IPS-NIHi11 (cell line): ENCODE measurements at places on chromosomes 5 and 9.

- no peak for DNase-seq
Measured at GRCh38 chr5:155189981-155190380, 176.4 kb downstream of the KIF4B start.

DNA sequence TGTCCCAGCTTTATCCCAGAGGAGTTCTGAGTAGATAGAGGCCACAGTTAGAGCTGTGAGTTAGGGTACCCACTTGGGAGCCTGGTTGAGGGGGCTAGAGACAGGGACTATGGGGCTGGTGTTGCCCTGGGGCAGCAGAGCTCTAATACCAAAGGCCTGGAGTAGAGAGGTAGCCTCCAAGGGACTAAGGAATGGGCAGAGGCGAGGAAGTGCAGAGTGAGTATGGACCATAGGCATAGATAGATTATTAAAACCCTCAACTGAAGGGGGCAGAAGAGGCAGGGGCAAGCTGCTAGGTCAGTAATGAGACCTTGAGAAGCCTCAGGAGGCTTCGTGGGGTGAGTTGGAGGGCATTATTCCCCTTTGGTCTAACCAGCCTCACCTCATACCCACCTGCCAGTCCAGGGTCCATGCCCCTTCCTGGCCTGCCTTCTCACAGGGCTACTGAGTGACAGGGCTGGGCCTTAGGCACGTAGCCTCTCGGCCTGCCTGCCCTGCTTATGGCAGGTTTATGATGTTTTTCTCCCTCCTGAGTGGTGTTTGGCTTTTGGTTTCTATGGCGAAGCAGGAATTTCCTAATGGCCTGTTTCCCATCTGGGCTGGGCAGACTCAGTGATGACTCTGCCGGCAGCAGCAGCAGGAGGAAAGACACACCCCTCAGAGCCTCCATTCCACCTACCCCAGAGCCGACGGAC lies 8.0 kb downstream of the PDLIM4 start:
- DNase-seq, result no peak

- DNase-seq, result no peak
Measured at GRCh38 chr5:1808439-1808838, 7.2 kb downstream of the NDUFS6 start.

DNA sequence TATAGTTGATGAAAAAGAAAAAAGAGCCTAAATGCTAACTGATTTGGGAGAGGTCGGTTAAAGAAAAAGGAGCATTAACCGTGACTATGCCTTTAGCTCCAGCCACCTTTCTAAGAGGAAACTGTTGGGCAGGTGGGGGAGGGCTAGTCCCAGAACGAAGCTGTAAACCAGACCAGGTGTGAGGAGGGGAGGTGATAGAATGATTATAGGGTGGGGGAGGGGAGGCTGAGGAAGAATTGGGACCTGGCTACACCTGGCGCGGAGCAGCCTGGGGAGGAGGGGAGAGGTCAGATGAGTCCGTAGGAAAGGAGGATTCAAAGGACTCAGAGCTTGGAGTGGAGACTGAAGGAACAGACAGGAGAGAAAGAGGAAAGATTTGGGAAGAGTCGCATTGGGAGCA lies 73.4 kb downstream of the PHAX start:
- no peak for DNase-seq

GRCh38 chr9:21653091-21653490 lies 149.3 kb upstream of the MTAP start:
- no peak for DNase-seq

GRCh38 chr9:86909388-86909787 lies 37.9 kb downstream of the GAS1 start:
- no peak for DNase-seq

GRCh38 chr5:150627731-150628545 lies 12.5 kb upstream of the SYNPO start:
- no peak for DNase-seq

DNA sequence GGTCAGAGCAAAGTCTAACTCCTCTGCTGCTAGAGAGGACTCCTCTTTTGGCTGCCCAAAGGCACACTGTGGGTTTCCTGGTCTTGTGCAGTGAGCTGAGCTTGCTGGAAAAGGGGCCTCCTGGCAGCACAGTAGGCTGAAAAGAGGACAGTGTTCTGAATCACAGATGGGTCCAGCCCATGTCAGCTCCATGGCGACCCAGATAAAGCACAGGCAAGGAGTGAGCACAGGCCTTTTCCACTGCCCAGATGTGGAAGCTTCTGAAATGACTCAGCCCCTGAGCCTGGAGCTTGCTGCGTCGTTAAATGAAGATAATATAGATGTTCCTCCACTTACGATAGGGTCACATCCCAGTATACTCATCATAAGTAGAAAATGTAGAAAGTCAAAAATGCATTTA lies 8.1 kb downstream of the CCDC180 start:
- no peak for DNase-seq

DNA sequence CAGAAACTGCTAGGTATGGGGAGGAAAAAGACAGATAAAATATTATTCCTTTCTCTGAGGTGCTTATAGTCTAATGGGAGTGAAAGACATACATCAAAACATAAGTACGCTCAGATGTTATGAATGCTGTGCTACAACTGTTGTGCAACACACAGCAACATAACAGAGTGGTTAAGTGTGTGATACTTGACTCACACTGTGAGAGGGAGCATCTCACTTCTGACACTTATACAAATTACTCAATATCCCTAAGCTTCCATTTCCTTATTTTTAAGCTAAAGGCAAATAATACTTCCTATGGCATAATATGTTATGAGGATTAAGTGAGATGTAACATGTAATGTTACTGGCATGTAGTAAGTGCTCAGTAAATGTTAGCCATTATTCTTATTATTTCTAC lies 110.6 kb upstream of the FER start:
- no peak for DNase-seq

DNA sequence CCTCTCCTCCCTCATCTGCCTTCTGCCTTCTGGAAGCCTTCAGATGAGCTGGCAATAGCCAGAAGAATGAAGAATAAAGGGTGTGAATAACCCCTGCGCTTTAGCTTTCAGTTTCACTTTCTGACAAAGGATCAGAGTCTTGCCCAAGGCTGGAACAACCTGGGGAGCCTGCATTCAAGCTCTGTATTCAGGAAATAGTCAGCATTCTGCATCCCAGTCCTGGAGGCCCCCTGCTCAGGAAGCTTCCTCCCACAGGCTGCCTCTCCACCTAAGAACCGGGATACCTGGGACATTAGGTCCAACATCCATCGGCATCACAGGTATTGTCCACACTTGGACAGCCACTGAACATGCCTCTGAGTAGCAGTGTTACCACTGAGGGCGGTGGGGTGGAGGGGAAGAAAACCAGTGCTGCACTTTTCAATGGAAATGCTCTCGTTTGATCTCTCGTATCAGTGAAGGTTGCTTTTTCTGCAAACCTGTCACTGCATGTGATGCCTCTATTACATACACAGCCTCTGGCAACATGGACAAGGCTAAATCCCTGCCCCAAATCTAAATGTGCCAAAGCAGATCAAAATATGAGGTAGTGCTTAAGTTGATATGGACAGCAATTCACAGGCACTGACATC lies 39.8 kb upstream of the ACO1 start:
- peak; percentile 59 for DNase-seq

- DNase-seq, result no peak
Measured at GRCh38 chr5:173642191-173642816, 25.9 kb upstream of the BOD1 start.

DNA sequence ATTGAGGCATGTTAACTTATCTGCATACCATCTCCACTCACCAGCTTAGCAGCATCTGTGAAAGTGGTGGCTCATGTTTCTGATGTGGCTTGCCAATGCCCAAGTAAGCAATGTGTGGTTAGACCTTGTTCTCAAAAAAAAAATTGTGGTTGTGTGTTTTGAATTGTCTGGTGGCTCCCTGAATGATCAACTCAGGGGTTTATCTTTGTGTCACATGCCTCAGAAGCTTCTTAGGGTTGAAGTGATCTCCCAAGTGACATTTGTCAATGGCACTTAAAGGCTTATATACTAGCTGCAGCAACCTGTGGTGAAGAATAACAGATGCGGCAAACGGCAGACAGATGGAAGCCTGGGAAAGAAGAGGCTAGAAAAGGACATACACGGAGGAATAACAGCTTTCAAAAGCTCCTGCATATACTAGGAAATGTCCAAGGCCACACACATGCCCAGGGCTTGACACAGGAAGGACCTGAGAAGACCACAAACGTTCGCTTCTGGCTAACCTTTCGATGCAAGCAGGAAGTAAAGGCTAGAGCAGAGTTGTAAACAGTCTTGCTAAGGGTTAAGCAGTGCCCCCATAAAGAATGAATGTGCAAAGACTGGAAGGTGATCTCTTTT lies 42.2 kb upstream of the FSD1L start:
- no peak for DNase-seq

- DNase-seq, result no peak
Measured at GRCh38 chr9:71703172-71703872, 65.0 kb downstream of the CEMIP2 start.

DNA sequence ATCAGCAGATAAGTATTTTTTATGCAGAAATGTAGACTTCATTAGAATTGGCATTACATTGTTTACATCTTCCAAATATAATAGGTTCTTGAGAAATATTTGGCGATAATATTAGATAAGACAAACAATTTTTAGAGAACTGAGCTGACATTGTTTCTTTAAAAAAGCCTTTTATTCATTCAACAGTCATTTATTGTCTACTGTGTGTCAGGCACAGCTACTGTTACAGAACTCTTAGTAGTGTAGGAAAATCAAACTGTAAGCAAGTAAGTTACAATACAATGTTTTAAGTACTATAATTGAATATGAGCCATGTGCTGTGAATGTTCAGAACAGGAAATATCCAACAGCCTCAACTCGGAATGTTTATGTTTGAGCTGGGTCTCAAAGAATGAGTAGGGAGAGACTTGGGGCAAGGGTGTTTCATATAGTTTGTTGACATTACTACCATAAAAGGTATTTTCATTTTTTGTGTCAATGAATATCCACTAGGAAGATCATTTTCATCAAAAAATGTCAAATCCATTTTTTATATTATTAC lies 114.0 kb downstream of the CDC42SE2 start:
- DNase-seq, result no peak

DNA sequence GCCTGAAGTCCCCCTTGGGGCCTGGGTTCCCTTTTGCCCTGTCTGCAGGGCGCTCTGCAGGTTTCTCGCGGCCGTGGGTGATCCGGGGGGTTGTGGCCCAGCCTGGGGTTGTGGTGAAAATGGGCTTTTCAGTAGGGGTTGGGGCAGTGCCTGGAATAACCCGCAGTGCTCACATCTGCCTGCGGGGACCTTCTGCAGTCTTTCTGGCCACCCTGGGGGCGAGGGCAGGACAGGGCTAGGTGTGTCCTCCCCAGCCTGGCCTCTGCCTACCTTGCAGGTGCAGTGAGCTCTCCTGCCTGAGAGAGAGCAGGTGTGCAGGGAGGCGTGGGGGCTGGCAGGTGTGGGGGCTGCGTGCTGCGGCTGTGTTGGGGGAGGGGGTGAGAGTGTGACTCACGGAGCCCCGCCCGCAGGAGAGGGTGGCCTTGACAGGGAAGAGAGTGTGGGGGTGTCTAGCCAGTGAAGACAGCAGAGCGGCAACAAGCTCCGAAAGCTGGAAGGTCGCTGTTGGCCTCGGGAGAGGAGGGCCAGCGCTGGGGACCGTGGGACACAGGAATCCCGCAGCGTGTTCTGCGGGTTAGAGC lies 131.4 kb downstream of the MRPL36 start:
- peak; percentile 49 for DNase-seq

DNA sequence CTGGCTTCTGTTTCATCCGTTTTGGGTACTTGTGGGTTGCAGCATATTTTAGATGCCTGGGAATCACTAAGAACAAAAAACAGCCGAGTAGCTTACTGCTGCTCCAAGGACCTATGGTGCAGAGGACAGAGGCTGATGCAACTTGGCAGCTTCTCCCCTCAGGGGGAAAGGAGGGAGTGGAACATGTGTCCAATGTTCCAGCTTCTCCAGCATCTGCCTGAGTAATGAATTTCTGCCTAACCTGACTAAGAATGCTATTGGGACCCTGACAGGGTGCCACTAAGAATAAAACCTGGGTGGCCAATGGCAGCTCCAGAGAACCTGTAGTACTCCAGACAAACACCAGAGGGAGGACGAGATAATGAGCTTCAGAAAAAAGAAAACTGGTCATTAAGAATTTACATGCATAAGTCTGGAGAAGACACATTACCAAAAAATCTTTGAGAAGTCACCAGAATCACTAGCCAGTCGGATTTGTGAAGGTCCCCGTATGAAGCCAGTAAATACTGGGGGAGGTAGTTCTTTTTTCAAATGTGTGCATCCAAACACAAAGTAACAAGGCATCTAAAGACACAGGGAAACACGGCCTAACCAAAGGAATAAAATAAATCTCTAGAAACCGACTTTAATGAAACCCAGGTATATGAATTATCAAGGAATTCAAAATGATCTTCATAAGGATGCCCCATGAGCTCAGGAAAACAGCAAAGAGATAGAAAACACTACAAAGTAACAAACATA lies 293.5 kb downstream of the HINT1 start:
- DNase-seq, result peak; percentile 48

DNA sequence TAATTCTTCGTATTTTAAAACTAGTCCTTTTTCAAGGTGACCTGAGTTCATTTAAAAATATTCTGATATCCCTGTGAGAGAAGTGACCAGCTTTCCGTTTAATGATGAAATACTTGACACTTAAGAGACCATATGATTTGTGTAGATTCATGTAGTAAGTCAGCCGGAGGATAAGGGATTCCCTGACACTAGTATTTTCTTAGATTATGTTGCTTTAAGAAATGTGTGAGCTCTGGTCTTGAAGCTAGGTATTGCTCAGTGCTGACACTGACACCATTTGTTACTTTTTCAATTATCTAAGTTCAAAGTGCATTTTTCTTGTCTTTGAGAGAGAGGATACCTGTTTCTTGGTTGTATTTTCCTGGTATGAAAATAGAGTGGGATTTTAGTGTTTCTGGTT lies 4.2 kb downstream of the NIPBL start:
- no peak for DNase-seq

GRCh38 chr9:6997330-6997729 lies 239.6 kb downstream of the KDM4C start:
- DNase-seq, result no peak

DNA sequence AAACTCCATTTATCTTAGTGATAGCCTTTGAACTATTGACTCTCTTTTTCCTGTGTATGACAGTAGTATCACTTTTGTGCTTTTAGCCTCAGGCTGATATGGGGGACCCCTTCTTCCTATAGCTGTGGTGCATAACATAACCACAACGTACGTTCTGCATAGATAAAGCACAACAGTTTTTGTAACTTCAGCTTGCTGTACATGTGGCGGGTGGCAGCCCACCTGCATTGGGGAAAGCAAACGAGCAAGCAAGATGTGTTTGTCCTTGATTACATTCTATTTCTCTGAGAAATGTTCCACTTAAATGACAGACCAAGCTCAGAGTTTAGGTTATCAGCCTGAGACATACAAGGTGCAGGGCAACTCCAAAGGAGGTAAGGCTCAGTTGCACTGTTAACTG lies 309.4 kb downstream of the KDM4C start:
- no peak for DNase-seq
